Fibroblast of skin of left biceps (primary cell): ENCODE measurements at places on chromosomes 4 and X.
A peak's percentile ranks its signal among the peaks of the same experiment; 100 is the strongest.

GRCh38 chrX:19697416-19697815 is 182.1 kb upstream of the MAP3K15 start:
- DNase-seq: no peak

GRCh38 chrX:103399744-103400143 is 23.4 kb downstream of the BEX3 start:
- DNase-seq: no peak

DNA sequence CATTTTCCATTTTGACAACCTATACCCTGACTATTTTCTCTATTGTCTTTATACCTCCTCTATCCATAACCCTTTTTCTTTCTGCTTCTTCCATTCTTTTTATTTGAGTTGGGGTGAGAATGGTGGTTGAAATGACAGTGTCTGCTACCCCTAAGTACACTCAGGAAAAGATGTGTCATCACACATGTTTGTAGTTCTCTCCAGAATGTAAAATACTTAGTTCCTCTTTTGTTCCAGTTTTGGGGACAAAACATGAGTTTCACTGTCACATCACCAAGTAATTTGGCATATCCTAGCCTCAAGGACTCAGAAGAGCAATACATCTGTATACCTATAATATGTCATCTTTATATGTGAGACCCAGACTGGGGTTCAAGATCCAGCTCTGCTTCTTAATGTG is 90.3 kb downstream of the COMMD8 start:
- DNase-seq: no peak

DNA sequence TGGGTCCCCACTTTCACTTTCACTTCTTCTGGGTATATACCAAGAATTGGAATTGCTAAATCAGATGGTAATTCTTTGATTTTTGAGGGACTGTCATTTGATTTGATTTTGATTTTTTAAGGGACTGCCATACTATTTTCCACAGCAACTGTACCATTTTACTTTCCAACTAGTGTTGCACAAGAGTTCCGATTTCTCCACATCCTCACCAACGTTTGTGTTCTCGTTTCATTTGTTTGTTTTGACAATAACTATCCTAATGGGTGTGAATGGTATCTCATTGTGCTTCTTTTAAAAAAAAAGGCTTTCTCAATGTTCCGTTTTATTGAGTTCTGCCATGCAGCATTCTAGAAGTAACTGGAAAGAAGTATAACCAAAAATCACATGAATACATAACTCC is 62.6 kb downstream of the C4orf46 start:
- no peak for DNase-seq

- no peak for DNase-seq
These were observed 26.0 kb downstream of the MANBA start for GRCh38 chr4:102734591-102735385.

DNA sequence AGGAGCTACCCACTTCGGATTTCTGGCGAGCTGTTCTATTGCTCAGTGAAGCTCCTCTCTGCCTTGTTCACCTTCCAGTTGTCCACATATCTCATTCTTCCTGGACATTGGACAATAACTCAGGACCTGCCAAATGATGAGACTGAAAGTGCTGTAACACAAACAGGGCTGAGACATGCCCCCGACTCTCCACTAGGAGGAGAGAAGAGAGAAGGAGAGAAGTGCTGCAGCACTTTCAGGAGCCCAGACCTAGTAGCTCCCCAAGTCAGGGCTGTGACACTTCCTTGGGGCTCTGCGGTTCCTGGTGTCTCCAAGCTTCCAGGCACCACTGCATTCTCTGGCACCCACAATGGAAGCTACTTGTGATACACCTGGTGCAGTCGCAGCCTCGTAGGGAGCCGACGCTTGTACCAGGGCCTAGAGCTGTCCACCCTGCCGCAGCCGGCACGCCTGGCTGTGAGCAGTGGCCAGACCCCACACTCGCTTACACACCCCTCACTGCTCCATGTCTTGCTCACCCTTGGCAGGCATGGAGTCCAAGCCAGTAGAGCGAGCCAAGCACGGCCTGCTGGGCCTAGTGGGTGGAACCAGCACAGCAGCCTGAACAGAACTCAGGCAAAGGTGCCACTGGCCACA is 234.9 kb downstream of the TECRL start:
- no peak for DNase-seq

GRCh38 chrX:152635941-152636340 is 1.8 kb upstream of the GABRQ start:
- no peak for DNase-seq

GRCh38 chr4:116982656-116983055 is 102.7 kb downstream of the TRAM1L1 start:
- no peak for DNase-seq

GRCh38 chr4:108900018-108900580 is 137.2 kb upstream of the ETNPPL start:
- DNase-seq: no peak

DNA sequence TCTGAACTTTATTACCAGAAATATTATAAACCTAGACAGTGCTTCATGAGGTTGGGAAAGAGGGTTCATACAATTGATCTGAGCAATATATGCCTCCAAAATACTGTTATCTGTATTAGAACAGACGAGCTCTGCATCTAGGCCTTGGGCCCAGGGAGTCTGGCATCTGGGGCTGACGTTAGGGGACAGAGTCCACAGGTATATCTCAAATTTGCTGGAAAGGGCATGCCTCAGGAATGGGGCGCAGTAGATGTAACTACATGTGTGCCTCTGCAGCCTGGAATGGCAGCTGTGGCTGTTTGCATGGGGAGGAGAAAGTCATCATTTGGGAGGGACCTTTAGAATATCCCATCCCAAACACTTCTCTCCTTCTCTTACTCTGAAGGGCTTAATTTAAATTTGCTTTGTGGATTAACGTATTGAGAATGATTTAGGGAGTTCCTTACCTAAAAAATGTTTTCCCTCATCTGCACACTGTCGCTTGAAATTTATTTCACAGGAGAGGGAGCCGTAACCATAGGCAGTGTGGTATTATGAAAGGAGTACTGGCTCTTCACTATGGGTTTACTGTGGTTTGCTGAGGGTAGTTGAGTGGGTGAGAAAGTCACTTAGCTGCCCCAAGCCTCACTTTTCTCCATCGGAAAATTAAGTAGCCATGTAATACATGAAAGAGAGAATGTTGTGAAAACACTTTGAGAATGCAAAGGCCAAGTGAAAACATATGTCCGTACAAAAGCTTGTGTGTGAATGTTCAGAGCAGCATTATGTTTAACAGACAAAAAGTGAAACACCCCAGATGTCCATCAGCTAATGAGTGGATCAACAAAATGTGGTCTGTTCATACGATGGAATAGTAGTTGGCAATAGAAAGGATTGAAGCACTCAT is 5.9 kb downstream of the ADD1 start:
- peak; percentile 8 for DNase-seq

DNA sequence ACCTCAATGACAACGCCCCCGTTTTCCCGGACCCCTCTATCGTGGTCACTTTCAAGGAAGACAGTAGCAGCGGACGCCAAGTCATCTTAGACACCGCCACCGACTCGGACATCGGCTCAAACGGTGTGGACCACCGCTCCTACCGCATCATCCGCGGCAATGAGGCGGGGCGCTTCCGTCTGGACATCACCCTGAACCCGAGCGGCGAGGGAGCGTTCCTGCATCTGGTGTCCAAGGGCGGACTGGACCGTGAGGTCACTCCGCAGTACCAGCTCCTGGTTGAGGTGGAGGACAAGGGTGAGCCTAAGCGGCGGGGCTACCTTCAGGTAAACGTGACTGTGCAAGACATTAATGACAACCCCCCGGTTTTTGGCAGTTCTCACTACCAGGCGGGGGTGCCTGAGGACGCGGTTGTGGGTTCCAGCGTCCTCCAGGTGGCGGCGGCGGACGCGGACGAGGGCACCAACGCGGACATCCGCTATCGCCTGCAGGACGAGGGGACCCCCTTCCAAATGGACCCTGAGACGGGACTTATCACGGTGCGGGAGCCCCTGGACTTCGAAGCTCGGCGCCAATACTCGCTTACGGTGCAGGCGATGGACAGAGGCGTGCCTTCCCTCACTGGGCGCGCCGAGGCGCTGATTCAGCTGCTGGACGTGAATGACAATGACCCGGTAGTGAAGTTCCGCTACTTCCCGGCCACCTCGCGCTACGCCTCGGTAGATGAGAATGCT is 2.2 kb downstream of the FAT4 start:
- no peak for DNase-seq

DNA sequence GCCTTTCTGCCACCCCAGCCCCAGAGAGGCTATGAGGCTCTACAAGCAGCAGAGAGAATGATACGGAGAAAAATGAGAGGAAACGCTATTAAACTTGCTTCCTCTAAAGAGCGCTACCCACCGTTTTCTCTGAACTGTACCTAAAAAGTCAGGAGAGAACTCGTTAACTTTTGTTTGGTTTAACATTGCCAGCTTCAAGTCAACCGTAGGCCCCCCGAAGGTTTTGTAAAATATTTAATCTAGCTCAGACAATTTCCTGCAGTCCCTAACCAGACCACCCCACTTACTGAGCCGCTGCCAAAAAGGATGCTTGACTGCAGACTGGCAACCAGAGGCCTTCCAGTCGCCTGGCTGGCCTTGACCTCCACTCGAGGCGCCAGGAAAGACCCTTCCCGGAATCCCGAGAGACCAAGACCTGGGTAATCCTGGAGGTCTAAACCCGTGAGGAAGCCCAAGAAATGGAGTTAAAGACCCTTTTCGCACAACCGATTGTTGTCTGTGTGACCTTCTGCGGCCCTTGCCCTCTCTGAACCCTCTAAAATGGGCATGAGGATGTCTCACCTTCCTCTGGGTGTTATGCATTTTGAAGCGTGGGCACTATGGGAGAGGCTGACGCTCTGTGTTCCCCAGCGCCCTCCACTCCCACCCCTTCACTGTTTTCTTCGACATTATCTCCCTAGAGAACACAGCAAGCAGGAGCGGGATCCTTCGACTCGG is 86.3 kb downstream of the BCOR start:
- DNase-seq: no peak

GRCh38 chr4:95141361-95141760 is 383.6 kb downstream of the BMPR1B start:
- peak; percentile 25 for DNase-seq

DNA sequence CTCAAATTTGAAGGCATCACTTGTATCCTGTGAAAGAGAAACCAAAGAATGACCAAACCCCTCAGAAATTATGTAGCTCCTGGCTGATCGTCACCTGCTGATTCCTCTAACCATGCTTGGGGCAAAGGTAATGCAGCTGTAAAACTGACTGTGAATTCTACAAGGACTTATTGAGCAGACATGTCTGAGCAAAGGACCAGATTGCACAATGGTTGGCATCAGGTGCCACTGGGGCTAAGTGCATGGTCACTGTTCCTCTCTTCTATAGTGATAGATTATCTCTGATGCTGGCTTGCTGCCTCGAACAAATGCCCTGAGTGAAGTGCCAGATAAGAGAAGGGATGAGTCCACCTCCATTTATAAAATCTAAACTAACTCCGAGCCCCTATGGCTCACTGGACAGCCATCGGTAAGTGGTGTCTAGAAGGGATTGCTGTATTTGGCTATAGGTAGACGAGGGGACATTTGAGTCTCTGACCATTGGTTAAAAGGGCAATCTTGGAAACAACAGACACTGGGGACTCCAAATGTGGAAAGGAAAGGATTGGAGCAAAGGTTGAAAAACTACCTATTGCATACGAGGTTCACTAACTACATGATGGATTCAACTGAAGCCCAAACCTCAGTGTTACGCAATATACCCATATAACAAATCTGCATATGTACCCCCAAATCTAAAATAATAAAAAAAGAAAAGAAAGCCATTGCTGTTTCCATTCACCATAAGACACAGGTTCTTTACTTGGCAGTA is 110.7 kb upstream of the IGSF1 start:
- no peak for DNase-seq
